GM13976 (cell line): ENCODE measurements at places on chromosomes 3 and 15.

DNA sequence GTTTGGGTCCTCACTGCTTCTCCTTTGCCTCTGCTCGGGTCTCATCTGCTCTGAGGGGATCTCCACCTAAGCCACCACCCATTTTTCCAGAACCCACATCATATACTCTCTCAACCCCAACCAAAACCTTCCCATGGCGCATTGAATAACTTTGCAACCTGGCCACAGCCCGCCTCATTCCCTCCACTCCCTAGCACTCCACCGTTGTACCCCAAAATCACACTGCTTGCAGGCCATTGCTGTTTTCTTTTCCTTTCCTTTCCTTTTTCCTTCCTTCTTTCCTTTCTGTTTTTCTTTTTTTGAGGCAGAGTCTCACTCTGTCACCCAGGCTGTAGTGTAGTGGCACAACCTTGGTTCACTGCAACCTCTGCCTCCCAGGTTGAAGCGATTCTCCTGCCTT, 3.1 kb upstream of the VPS18 start:
- DNase-seq: no peak

GRCh38 chr3:142263112-142263511, 37.7 kb upstream of the GK5 start:
- no peak for DNase-seq

GRCh38 chr15:52799145-52799811, 9.1 kb upstream of the ONECUT1 start:
- DNase-seq: no peak

GRCh38 chr3:165195241-165195639, 944 bp downstream of the SLITRK3 start:
- no peak for DNase-seq

DNA sequence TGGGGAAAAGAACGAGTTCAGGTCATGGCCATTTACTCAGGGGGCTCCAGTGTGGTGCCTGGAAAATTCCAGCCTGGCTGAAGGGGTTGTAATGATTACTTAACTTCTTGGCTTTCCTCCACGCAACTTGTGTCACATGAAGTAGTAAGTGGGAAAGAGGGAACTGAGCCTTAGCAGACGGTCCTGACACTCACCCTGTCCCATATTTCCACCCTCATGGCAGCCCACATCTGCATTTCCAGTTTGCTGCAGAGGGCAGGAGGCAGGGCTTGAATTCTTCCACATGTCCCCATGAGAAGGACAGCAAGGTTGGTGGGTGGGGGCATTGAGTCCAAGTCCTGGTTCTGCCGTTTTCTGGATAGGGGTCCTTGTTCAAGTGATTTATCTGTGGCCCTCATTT, 7.8 kb upstream of the CAMP start:
- no peak for DNase-seq

GRCh38 chr3:71646971-71647370, 63.4 kb upstream of the FOXP1 start:
- DNase-seq: no peak

DNA sequence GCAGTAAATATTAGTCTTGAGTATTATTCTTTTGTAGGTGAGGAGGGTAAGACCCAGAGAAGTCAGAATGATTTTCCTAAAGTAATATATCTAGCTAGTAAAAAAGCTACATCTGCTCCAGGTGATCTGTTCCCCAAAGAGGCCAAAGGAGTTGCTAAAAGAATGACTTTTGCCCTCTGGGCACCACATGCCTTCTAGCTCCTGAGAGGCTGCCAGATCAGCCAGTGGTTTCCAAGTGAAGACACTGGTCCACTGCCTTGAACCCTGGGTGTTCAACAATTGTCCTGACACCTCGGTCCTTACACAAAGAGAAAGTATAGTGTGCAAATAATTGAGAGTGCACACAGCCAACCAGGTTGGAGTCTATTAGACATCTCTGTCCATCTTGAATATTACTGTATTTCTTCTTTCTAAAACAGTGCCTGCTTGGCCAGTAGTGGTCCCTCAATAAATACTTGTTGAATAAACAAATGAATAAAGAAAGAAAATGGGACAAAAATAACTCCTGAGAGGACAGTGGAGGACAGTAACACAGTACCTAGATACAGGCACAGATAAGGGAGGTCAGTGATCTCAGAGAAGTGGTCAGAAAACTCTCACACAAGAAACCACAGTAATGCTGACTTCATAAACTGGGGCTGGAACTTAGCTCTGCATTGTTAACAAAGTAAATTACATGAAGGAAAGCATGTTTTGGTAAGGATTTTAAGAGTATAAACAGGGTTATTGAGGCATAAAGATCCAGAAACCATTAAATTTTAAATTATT, 56.6 kb upstream of the CSTA start:
- DNase-seq: peak; percentile 44

DNA sequence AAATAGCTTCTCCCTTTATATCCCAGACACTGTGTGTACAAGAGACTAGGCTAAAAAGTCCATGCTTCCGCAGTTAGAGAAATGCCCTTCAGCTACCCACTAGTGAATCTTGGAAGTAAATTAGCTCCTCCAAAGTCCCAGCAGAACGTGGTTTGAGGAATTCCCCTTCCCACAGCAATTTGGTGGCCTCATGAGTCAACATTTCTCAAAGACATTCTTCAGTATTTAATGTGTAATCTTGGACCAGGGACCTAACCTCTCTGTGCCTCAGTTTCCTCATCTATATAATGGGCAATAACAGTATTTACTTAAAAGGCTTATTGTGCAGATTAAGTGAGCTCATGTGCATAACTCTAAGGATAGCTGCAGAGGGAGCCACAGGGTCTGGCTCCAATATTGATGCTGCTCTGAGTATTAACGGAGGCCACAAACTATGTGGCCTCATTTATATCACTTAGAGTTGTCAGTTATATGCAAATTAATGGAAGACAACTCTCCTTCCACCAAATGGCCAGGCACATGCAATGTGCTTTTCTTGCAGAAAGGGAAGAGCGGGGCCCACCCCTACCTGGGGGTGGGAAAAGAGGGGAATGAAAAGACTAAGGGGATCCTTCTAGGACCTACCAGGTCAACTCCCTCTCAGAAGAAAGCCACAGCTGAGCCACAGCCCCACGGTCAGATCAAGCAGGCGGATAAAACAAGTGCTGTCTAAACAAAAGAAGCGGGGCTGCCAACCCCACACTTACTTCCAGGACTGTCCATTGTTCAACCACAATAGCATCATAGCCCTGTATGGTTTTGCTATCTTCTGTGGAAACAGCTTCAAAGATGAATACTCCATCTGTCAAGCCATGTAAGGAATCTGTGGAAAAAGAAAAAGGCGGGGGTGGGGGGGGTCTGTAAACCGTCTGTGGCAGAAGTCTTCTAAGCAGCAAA, 92.4 kb downstream of the OXNAD1 start:
- no peak for DNase-seq

GRCh38 chr15:65303687-65304380, 643 bp upstream of the RNU5B-1 start:
- no peak for DNase-seq

- DNase-seq: no peak
Observed at GRCh38 chr3:60992395-60992794, 258.9 kb downstream of the FHIT start.

DNA sequence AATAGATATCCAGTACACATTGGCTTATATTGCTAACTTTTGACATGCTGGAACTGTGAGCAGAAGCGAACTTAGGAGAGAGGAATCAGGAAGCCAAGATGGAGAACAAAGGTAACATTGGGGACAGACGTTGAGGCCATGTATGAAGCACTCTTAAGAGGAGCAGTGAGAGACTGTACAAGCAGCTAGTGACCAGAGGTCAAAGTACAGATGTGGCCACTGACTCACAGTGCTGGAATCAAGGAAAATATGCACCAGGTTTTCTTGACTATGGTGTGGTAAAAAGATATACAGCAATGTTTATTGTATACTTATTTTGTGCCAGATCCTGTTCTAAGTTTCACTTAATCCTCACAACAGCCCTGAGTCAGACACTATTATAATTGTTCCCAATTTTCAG, 2.0 kb upstream of the IL20RB start:
- no peak for DNase-seq

GRCh38 chr3:84487296-84487695, 471.5 kb upstream of the CADM2 start:
- no peak for DNase-seq

GRCh38 chr15:26294059-26294689, 431.0 kb upstream of the ATP10A start:
- DNase-seq: no peak

DNA sequence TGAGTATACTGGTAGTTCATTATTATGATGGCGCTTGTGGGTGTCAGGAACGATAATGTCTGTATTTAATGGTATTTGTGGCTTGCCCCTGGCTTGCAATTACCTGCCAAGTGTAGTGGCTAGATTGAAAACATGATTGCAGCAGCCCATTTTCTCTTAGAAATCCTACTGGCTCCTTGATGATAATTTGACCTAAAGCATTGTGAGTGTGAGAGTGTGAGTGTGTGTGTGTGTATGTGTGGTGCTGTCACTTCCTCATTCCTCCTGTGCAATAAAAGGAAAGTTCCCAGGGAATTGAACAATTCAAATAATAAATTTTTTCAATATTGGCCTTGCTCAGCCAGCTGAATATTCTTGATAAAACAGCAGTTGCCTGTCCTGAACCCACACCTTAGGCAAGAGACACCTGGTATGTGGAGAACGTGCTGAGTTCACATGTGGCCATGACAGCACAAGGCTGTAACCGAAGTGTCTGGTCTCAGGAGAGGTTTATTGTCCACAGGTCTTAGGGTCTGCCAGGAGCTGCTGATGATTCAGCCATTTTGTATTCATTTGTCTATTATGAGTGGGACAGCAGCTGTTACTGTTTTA, 193.3 kb downstream of the CD47 start:
- DNase-seq: no peak

GRCh38 chr3:78495301-78495700, 1272.5 kb downstream of the ROBO1 start:
- no peak for DNase-seq

DNA sequence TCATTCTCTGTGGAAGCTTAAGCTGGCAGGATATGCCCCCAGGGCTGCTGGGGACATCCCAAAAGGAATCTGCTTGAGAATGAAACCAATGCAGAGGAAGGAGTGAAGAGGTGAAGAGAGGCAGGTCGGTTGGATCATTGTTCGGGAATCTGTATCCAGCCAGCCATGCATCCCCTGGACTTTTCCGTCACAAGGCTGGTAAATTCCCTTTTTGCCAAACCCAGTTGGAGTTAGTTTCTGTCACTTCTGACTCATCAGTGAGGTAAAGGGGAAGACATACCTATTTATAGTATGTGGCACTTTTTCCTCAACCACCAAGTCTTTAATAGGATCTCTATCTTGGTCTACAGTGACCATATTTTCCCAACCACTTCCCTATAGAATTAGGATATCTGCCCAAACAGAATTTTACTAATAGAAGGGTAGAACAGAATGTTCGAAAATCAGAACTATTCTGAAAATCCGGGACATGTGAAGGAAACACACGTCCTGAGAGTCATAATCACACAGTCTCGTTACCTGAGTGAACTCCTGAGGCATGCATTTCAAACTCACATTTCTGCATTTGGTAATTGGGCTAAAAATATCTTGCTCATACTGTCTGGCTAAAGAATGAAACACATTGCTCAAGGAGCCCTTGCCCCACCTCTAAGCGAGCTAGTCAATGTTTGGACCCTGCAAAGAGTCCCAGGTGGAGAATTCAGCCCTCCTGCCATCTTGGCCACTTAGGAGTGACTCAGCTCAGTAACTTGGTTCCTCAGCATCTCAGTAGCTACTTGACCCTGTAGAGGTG, 289.7 kb upstream of the ADAMTS9 start:
- no peak for DNase-seq

- DNase-seq: no peak
Observed at GRCh38 chr15:47719730-47720129, 2.4 kb downstream of the SEMA6D start.

DNA sequence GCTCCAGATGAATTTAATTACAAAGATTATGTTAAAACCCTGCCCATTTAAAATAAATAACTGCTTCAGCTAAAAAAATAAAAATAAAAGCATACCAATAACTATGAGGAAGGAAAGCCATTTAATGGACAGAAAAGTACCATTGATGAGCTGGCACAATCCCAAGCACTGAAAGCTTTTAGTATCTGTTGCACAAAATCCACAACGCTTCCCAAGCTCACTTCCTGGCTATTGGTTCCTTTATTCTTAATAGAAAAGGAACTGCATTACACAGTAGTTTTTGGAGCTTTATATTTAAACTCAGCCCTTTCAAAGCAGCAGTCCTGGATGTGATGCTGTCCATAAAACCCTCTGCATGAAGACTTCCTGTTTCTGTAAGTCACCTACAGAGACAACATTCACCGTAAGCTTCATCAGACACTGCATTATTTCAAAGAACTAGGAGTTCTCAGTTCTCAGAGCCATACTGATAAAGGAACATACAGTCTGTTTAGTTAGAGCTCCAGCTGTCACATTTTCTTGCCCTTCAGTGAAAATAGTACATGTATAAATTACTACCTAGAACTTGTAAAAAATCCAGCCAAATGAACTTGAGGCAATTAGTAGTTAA, 81.5 kb downstream of the CSNK1G1 start:
- peak; percentile 28 for DNase-seq

DNA sequence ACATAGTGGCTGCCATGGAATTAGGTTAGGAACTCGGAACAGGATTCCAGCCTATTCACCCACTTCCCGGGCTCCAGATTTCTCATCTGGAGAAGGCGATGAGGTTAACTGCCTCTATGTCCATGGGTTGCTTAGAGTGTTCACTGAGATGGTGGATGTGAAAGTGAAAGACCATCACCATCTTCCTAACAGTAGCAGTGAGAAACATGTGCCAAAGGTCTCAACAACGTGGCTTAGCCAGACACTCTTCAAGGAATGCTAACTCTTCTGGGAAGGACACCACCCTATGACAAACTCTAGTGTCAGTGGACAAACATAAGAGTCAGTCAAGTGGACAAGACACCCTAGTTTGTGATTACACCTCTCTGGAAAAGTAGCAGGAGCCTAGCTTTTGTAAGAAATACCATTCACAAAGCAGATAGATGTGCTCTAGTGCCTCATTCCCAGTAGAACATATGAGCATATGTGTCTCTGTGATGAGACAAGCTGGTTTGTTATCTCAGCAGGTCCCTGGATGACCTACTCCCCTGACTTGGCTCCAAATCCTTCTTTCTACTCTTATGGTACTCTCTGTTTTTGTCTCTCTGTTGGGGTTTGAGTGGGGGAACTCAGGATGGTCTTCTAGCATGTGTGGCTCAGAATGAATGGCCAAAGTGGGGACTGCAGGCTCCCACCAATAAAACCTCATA, 210.2 kb upstream of the WNT5A start:
- DNase-seq: no peak

GRCh38 chr15:98505611-98506031, 142.7 kb upstream of the IGF1R start:
- DNase-seq: no peak

GRCh38 chr3:150128126-150128525, 157.4 kb upstream of the PFN2 start:
- DNase-seq: no peak

- no peak for DNase-seq
Observed at GRCh38 chr3:15108869-15109268, 9.9 kb upstream of the RBSN start.
